ENCODE measurements at places on chromosomes 12 and 14.

- DNase-seq: no peak
These were observed 56.1 kb upstream of the FUT8 start for GRCh38 chr14:65356327-65356836.

DNA sequence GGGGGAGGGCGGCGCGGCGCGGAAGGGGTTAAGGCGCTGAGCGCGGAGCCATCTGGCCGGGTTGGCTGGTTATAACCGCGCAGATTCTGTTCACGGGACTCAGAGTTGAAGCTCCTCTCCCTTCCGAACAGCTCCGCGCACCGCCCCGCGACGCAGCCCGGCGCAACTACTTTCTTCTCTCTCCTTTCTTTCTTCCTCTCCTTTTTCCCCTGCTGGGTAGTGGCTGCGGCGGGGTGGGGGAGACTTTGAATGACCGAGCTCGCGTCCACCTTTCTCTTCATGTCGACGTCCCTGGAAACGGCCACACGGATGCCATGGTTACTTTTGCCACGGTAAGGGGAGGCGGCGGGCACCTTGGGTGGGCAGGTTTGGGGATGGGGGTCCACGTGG, at the start of gene NTF3:
Gene NTF3 (plus strand): TSS at position 98 of the 390 bp plus-strand sequence. CDS start 217 bp downstream, at position 315.
- no peak for DNase-seq

GRCh38 chr12:127381043-127381668, 885.8 kb upstream of the TMEM132C start:
- DNase-seq: no peak

GRCh38 chr12:26292596-26292995, 97.2 kb downstream of the SSPN start:
- DNase-seq: no peak

DNA sequence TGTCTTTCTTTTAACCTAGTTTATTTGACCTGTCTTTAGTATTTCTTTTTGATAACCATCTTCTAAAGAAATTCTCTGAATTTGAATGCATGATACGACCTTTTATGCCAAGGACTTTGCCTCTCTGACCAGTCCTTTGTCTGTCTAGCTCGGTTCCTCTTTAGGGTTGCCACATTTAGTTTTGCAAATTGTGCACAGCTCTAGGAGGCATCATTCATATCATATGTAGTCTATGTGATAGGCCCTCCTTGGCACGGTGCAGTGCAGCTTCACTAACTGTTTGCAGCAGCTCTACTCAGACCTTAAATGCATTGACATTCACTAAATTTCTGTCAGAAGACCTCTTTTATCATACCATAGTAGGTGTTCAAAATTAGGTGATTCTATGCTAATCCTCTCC, 75.6 kb downstream of the USP15 start:
- DNase-seq: no peak

DNA sequence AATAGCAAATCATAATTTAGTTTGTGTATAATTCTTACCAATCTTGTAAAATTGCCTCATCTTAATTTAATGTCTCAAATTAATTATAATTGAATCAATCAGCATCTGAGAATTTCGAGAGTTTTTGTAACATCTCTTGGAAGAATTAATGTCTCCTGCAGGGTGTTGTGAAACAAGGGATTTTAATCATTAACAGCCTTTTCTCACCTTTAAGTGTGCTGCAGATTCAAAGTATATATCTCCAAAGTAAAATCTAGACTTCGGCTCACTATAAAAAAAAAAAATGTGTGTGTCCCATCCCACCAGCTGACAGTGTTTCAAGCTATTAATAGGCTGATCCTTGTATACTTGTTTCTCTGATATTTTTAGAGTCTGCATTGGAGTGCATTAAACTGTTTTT, 603.1 kb downstream of the ETNK1 start:
- no peak for DNase-seq

DNA sequence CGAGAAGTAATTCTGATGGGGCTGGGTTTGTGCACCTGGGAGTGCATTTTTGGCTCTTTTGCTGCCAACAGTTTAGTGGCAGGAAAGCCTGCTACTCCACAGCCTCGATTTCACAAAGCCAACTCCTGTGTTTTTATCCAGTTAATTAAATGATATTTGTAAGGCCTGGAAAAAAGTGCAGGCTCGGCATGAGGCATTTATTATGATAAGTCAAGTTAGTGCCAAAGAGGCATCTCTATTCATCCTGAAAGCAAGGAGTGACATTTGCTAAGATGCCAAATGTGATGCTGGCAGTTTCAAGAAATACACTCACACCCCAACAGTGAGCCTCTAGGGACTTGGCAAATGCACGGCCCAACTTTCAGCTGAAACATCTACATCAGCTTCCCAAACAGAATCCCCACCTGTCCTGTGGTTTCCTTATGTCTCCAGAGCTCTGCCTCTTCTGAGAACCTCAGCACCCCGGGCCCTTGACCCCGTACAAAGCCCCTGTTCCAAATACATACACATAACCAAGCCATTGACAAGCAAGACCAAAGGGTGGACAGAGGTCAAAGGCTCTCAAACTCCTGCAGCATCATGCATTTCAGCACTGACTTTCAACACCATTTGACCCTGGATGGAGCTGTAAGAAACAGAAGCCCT, 955.1 kb upstream of the TMEM132C start:
- no peak for DNase-seq

DNA sequence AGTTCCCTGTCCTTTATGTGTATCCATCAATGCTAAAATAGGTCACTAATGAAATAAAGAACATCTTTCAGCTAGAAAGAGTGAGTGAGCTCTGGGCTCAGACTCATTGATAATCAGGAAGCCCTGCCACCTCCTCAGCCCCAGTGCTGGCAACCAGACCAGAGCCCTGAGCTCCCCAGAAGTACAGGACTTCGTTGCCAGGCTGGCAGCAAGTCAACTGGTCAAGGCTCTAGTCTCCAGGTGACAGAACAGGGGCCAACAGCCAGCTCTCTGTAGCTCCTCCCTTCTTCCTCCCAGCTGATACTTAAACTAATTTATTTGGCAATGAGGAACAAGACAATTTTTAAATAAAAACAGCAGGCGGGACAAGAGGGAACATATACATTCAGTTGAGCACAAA, 145.3 kb downstream of the EGLN3 start:
- no peak for DNase-seq

- no peak for DNase-seq
These were observed 413 bp downstream of the LRP6 start for GRCh38 chr12:12266389-12266872.

DNA sequence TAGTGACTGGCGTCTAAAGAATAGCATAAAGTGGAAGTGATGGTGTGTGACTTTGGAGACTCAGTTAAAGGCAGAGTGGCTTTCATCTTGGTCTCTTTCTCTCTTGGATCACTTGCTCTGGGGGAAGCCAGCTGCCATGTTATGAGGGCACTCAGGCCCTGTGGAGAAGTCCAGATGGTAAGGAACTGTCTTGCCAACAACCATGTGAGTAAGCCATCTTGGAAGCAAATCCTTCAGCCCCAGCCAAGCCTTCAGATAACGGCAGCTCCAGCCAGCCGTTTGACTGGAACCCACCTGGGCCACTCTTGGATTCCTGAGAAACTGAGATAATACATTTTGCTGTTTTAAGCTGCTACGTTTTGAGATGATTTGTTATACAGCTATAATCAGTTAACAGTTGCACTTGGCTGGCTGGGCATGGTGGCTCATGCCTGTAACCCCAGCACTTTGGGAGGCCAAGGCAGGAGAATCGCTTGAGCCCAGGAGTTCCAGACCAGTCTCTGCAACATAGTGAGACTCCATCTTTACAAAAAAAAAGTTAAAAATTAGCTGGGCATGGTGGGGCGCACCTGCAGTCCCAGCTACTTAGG, 7.7 kb upstream of the LRRC23 start:
- no peak for DNase-seq

DNA sequence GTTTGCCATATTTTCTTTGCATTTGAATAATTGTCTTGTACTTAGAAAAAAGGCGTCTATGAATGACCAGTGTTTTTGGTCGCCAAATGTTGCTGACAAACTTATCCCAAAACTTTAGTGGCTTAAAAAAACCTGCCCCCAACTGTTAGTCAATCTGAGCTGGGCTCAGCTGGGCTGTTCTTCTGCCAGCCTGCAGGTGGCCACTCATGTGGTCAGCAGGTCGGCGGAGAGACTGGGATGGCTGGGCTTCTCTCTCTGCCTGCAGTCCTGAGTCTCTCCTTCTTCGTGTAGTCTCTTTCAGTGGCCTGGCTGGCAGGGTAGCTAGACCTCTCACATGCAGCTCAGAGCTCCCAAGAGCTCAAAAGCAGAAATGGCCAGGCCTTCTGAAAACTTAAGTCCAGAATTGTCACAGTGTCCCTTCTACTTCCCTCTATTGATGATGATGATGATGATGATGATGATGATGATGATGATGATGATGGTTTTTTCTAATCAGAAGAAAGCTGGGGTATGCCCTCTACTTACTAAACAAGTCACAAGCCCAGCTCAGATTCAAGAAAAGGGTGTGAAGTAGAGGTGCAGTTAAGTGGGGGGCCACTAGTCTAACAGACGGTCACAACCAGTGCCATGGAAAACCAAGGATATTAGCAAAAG, 87.9 kb downstream of the PTPN11 start:
- DNase-seq: no peak

DNA sequence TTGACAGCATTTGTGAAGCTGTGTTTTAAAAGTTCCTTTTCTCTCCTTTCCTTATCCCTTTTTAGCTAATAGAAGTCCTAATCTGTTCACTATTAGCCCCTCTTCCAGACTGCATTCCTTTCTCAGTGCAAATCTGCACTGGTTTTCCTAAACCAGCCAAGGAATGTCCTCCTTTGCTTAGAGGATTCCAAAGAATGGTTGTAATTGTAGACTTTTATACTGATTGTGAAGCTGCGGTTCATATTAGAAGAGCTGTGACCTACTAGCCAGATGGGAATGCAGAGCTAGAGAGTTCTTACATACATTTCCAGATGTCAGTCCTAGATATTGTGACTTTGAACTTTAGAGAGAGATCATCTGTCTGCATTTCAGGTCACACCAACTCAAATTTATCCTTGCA, 79.8 kb downstream of the MYRFL start:
- no peak for DNase-seq

GRCh38 chr12:124560146-124560890, 7.1 kb downstream of the NCOR2 start:
- no peak for DNase-seq

DNA sequence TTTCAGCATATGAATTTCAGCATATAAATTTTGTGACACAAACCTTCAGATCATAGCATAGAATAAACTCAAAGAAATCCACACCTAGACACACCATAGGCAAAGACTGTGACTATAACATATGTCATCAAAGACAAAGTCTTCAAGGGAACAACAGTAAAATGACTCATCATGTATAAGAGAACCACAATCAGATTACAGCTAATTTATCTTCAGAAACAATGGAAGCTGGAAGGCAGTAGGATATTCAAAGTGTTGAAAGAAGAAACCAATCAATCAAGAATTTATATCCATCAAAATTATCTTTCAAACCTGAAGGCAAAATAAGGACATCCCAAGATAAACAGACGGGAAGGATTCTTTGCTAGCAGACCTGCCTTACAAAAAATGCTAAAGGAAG, 29.0 kb downstream of the DLK1 start:
- no peak for DNase-seq

DNA sequence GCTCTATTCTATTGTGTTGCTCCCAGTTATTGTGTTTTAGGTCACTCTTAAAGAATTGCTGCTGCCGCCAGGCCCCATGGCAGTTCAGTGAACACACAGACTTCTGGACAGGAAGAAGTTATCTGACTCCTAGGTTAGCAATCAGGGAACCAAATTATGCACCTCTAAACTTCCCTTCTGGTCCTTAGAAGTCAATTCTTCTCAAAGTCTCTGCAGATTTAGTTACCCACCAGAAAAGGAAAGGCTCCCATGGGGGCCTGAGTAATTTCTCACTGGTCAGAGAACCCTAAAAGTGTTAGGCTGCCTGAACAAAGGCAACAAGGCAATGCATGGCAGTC, 10.0 kb downstream of the EMP1 start:
- DNase-seq: no peak
